Pancreas (tissue), 10 donors: ENCODE measurements at places on chromosomes 7 and 10. TPM values are rescaled to one million over a fixed set of nuclear protein-coding genes. Genes with fewer than 3 reads are reported as not detected.

C10orf62 gene
- polyA plus RNA-seq, result 0.12 TPM

PLEKHS1 gene
- polyA plus RNA-seq, result 17.2 TPM

- no peak for DNase-seq
- no peaks in the 10 kb centered on the region for H3K27me3 ChIP-seq
- H3K4me3 ChIP-seq, result no peak overlapping the region
- H3K27ac ChIP-seq, result no peak overlapping the region
- no peaks in the 10 kb centered on the region for H3K36me3 ChIP-seq
- no peaks in the 10 kb centered on the region for H3K4me1 ChIP-seq
Measured at GRCh38 chr7:105101864-105102263, 87.9 kb downstream of the KMT2E start.

GRCh38 chr7:80002865-80003264, 131.8 kb upstream of the GNAI1 start:
- H3K27ac ChIP-seq, result no peak overlapping the region
- H3K36me3 ChIP-seq, result no peaks in the 10 kb centered on the region
- no peaks in the 10 kb centered on the region for H3K4me1 ChIP-seq
- no peak overlapping the region for H3K4me3 ChIP-seq

GRCh38 chr10:105070952-105071351, 429.9 kb downstream of the SORCS3 start:
- no peak overlapping the region for H3K27ac ChIP-seq
- H3K27me3 ChIP-seq, result no peaks in the 10 kb centered on the region
- no peak overlapping the region for H3K4me3 ChIP-seq
- H3K4me1 ChIP-seq, result no peaks in the 10 kb centered on the region
- no peak for DNase-seq

DNA sequence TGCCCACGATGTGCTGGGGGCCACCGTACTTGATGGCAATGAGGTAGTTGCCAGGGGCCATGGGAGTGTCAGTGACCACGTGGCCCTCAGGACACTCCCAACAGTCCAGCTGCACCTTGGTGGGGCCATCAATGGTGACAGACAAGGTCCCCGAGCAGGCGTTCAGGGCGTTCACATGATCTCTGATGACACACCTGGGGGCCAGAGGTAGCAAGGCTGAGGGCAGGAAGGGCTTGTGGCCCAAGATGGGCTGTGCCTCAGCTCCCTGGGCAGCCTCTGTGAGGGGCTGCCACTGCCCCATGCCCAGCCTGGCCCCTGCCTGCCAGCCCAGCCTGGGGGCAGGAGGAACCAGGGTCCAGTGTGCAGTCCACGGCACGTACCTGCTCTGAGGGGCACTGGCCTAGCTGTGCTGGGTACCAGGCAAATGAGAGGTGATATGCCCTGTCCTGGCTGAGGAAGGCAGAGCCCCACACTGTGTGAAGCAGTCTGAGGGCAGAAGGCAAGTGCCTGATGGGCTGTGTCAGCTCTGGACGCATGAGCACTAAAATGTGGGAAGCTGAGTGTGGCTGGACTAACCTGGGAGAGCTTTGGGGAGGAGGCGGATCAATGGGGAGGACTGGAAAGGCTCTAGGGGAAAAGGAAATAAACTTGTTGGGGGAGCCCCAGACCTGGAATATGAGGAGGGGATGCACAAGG, 3.5 kb upstream of the KCP start:
- H3K4me1 ChIP-seq, result no peaks in the 10 kb centered on the region
- H3K4me3 ChIP-seq, result no peak overlapping the region
- no peaks in the 10 kb centered on the region for H3K36me3 ChIP-seq
- no peaks in the 10 kb centered on the region for H3K27me3 ChIP-seq
- H3K27ac ChIP-seq, result no peak overlapping the region
- DNase-seq, result peak; percentile 8

DNA sequence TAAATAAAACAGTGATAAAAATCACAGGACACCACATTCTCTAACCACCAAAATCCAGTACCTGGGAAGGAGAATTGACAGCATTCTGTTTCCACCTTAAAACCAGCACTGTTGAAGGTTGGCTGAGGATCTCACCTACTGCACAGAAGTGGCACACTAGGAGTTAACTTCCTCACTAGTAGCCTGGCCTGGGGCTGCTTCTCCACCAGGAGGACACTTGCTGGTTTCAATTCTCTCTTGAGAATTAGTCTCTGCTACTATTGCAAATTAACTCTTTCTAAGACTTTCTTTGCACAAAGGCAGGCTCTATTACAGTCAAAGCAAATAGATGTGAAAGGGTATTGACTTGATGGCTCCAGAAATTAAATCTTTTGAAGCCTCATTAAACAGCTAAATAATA, 2.3 kb upstream of the CTTNBP2 start:
- no peaks in the 10 kb centered on the region for H3K27me3 ChIP-seq
- DNase-seq, result no peak
- no peak overlapping the region for H3K27ac ChIP-seq
- H3K4me3 ChIP-seq, result no peak overlapping the region
- no peaks in the 10 kb centered on the region for H3K36me3 ChIP-seq
